ENCODE measurements at places on chromosomes 16 and 17.

GRCh38 chr16:57696240-57696639 is 1.6 kb downstream of the DRC7 start:
- DNase-seq, result no peak

GRCh38 chr17:50218771-50219315 is 17.4 kb upstream of the COL1A1 start:
- DNase-seq, result peak; percentile 55

DNA sequence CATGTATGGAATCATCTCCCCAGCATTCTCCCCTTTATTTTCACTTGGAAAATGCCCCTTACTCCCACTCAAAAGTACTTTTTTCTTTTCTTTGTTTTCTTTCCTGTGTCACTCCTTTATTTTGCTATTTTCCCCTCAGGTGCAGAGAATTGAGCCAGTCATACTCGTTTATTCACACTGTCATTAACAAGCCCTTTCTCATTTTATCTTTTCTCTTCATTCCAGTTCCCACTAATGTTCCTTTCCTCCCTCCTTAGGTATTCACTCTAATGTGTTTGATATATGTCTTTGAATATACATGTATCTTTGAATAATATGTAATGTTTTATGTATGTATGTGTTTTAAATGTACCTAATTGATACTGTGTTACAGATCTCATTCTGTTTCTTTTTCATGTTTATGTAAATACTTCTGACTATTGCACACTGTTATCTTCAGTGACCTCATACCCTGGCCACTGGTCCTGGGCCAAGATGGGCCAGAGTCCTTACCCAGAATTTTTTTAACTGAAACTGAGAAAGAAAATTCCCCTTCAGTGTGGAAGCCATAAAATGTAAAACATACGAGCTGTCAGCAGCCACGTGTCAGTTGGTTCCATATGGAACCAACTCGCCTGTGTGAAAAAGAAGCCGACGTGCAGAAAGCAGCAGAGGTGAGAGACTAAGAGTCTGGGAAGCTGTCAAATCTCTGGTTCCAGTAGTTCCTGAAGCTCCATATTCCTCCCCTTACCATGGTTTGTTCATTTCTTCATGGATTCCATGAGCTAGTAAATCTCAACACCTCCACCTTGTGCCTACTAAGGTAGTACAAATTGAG is 5.8 kb downstream of the SRR start:
- no peak for DNase-seq

GRCh38 chr17:80432350-80432955 is 17.5 kb downstream of the ENDOV start:
- no peak for DNase-seq

DNA sequence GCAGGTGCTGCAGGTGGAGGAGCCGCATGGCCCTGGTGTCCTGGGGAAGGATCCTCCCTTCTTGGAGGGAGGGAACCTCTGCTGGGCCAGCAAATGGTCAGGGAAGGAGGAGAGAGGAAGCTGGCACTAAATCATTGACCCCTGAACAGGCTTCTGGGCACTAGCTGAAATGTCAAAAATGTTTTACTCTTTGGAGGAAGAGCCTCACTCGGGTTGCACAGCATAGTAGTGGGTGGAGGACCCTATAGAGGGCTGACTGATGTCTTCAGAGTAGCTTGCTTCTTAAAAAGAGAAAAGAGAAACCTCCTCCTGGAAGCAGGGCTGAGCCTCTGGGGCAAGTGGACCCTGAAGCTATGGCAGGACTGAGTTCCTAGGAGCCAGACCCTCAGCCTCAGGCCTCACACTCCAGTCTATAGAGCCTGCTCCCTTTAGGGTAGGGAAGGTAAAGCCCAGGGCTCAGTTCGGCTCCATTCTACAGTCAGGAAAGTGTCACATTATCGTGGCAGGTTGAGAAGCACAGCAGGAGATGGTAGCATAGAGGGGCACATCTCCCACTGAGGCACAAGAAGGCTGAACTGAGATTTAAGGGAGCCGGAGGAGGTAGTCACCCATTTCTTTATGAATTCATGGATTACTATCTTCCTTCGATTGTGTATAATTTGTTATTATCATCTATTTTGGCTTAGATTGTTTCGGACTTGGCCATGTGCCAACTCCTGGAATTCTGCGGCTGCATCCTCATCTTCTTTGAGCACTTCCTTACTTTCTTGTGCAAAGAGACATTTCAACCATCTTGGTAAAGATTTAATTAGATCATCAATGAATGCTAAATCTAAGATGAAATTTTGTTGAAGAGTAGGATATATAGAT is 7.3 kb upstream of the CUEDC1 start:
- no peak for DNase-seq

DNA sequence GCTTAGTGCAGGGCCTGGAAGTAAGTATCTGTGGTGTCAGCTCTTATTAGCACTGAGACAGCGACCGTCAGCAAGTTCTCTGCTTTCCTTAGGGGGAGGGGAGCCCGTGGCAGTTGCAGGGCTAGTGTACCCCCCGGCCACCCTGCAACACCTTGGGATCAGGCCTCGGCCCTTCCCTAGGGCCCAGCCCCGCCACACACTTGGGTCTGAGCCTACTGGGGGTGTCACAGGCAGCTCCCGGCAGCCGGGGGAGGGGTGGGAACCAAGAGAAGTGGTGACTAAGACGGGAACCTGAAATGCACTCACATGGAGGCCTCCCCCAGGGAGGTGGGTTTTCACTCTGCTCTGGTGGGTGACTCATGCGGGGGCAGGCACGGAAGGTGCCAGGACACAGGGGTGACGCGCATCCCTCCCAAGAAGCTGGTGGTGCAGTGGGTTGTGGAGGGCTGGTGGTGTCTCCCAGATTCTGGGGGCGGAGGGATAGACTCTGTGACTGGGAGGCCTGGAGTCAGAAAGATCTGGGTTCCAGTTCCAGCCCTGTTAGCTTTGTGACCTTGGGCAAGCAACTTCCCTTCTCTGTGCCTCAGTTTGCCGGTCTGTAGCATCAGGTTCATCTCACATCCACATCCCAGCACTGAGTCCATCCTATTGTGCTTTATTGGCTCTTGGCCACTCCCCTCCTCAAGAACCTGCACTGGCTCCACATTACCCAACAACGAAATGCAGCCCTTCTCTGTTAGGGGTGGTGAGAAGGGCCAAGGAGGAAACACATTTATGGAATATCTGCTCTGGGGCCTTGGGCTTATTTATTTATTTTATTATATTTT is 44.5 kb downstream of the LAT start:
- DNase-seq, result peak; percentile 11

GRCh38 chr16:81843243-81843582 is 64.1 kb downstream of the PLCG2 start:
- no peak for DNase-seq

GRCh38 chr16:49000594-49000993 is 281.0 kb downstream of the CBLN1 start:
- DNase-seq, result no peak

GRCh38 chr16:84423416-84423837 is 55.1 kb downstream of the ATP2C2 start:
- DNase-seq, result peak; percentile 35

DNA sequence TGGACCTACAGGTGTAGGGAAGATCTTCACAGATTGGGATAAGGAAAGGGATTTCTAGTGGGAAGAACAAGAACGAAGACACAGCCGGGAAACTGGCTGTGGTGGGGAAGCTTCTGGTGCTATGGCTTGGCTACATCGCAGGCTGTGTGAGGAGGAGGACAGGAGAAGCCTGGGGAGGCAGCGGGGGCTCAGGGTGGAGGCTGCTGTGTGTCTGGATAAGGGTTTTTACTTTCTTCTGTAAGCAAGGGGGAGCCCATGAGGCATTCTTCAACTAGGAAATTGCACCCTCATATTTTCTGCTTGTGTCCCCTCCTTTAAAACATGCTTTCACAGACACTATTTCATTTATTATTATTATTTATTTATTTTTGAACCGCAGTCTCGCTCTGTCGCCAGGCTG is 2.9 kb upstream of the RHBDF2 start:
- no peak for DNase-seq

GRCh38 chr17:44112284-44113280 is 10.9 kb downstream of the HDAC5 start:
- no peak for DNase-seq

DNA sequence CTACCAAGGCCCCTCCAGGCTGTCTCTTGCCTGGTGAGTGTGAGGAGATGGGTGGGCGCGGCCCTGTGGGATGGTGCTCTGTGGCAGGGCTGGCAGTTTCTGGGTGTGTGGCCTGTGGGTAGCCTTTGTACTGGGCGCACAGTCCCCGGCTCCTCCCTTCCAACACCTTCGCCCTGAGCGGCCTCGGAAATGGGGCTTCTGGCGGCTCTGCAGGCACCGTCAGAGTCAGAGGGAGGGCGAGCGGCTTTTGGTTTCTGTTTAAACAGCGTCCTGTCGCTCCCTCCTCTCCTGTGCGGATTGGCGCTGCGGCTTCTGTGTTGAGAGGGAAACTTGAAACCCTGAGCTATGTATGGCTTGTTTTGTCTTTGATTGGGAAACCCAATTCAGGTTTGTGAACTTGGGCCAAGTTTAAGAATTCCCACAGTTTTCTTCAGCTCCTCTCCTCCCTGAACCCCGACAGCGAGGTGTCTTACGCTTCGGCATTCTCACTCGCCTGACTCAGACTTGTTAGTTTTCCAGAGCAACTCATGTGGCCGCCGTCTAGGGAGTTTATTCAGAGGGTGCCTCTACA is 8.3 kb upstream of the ZNF750 start:
- DNase-seq, result no peak

GRCh38 chr16:84692451-84693214 is 7.2 kb upstream of the USP10 start:
- DNase-seq, result peak; percentile 74

GRCh38 chr16:49857423-49858181 is 1.7 kb upstream of the ZNF423 start:
- peak; percentile 51 for DNase-seq

DNA sequence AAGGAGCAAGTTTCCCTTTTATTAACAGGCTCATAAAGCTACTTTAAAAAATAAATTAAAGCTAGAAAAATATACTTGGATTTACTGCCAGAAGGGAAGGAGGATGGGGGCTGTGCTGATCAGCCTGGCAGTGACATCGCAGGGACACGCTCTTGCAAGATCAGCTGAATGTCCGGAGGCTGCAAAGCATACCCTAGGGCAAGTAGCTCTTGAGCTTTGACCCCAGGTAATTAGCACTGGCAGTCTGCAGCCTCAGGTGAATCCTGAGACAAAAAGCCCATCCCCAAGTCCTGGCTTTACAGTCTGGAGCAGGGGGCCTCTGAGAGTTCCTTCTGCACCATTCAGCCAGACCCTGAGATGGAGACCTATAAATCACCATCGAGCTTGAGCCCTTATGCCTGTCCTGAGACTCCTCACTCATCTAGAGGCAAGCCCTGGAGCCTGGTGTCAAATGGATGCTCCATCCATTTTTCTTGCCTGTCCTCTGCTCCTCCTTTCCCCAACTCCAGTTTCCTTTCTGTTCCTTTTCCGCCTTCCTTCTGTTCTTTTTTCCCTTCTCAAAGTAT is 131.7 kb downstream of the TMEM114 start:
- DNase-seq, result no peak

DNA sequence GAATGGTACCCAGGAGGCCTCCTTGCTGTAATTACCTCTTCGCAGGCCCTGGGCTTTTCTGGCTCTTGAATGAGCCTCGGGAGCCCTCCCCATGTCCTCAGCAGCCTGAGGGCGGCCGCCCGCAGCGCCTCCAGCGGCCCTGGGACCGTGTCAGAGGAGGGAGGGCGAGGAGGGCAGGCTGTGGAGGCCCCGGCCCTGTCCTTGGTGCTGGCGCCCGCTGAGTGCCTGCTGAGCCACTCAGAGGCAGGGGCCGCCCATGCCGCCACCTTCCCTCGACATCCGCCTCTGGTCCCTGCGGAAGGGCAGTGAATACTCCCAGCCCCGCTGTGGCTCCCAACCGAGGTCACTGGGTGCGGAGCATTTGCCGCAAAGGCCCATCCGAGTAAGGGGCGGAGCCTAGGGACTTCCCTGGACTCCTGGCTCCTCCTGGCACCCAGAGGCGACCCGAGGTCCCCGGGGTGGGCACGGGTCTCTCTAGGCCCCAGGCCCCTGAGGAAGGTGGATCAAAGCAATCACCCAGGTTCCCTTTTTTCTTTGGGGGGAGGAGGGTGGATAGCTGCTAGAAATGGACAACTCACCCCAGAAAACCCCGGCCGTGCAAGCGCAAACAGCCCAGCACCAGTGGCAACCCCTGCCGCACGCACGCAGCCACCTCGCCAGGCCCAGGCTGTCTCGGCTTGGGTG is 2.8 kb downstream of the RBFOX3 start:
- DNase-seq, result peak; percentile 3

- DNase-seq, result no peak
These were observed 14.2 kb downstream of the ZNF624 start for GRCh38 chr17:16639438-16639837.

GRCh38 chr16:57643147-57643874 is 14.9 kb downstream of the ADGRG1 start:
- DNase-seq, result peak; percentile 78

DNA sequence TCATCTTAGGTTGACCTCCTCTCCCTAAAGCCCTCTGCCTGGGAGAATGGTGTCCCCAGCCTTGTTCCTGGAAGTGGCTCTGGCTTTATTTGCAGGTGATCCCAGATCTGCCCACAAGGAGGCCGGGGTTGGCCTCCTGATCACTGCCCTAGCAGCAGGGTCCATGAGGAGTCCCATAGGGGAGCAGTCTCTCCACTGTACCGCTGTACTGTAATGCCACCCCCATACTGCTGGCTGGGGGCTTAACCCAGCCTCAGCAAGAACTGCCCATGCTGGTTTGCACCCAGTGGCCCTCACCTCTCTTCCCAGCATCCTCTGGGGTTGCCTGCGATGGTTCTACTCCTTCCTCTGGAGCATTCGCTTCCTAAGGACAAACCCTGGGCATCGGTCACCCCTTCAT is 39.1 kb downstream of the PSME3IP1 start:
- DNase-seq, result no peak

DNA sequence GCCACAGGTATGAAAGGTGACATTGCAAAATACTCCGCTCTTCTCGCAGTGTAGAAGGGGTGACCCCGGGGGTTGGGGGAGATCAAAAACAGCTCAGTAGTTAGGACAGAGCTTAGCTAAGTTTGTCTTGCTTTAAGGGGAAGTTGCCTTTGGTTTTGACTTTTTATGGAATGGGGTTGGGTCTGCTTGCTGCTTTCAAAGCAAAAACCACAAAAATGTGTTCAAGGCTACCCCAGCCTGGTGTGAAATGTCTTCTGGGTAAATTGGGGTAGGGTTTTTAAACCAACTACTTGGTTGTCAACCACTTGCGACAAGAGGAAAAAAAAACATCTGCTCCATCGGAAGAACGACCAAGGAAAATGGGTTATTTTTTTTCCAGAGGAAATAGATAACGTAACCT is 6.2 kb downstream of the FUS start:
- DNase-seq, result no peak

DNA sequence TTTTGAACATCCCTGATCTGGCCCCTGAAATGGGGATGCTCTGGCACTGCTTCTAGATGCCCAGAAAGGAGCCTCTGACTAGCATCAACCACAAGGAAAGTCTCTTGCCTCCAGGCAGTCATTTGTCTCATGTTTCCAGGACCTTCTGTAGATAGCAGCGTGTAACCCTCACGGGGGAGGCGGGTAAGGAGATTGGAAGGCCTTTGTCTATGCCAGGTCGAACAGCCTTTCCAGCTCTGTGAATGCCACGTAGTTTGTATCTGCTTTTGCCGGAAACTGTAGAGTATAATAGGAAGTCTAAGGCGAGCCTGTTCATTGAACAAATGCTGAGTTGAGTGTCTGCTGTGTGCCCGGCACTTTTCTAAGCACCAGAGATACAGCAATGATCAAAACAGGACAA is 43.9 kb upstream of the AQP8 start:
- no peak for DNase-seq

All from inflammatory macrophage treated with lipopolysaccharide for 1 hour (primary cell).